ENCODE measurements at places on chromosomes 1 and 21. TPM values are rescaled to one million over a fixed set of nuclear protein-coding genes. Genes with fewer than 3 reads are reported as not detected.

GRCh38 chr1:163155606-163156005, 47.1 kb downstream of the RGS5 start:
- no peak for DNase-seq

GRCh38 chr1:235597867-235598553, 51.6 kb downstream of the GNG4 start:
- no peak for DNase-seq

- DNase-seq = no peak
These were observed 24.4 kb downstream of the TBX15 start for GRCh38 chr1:118963456-118964430.

DNA sequence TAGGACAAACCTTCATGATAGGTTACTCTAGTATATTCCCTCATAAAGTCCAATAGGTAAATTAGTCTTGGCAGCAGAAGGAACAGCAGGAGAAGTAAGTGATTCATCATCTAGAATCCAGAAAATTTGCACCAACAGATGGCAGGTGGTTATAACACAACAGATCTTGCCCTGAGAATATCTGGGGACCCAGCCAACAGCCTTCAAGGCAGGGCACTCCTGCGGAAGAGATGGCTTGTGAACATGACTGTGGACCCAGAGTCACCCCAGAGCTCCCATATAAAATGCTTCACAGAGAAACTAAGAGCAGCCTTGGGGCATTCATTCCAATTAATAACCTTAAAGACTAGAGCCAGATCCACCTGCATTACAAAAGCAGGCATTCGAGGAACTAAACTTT, 7.9 kb upstream of the PLA2G2C start:
- no peak for DNase-seq

DNA sequence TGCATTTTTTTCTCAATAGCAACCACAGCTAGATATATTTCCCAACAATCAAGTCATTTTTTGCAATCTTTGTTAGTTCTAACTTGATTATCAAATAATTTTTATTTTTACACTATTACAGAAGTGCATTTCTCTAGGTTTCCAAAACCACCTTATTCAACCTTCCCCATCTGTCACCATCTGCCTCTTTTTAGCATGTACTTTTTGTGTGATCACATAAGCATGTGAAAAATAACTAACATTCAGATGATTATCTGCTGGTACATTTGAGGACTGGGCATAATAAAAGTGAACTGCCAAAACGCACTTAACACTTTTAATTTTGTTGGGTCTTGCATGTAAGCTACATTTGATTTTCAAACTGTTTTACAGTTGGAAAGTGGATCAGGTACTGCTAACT, 291.5 kb downstream of the AKT3 start:
- DNase-seq = no peak

DNA sequence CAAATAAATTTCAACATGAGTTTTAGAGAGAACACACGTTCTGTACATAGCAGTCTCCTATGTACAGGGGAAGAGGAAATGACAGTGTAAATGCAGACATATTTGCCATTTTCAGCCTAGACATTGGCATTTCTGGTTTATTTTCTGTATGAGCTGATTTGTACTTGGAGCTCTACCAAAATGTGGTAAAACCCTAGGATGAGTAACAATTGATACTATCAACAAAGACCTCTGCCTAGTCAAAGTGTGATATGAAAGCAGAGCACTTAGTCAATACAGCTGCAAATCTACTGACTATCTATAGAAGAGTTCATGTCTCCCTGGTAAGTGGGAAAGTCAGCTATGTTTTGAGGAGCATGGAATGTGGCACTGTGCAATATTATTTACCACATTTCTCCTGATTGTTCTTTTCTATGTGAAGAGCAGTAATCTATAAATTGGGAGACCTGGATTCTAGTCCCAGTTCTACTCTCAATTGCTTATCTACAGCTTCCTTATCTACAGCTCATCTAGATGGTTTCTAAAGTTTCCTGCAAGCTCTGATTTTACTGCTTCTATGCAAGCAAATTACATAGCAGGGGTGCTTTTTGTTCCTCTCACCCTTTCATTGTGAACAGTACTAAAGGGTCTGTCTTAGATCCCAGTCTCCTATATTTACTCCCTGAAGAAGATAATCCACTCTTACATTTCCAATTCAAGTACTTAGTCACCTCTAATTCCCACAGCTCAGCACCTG, 334.2 kb downstream of the NTNG1 start:
- no peak for DNase-seq

GRCh38 chr1:206725109-206725963, 40.6 kb downstream of the MAPKAPK2 start:
- DNase-seq = no peak

DNA sequence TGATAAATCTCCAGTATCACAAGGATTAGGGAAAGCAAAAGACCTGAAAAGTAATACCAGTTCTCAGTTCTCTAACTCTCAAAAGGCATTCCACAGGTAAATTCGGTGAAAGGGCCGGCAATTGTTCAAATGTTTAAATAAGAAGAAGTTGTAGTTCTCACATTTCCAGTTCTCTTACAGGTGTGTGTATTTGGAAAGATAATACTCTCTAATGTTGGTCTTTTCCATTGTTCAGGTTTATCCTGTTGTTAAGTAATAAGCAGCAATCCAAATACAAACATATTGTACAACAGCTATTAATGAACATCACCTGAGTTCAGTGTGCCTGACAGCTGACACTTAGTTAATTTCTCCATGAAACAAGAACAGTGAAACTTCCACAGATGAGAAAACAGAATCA, 13.2 kb upstream of the PRKAB2 start:
- DNase-seq = no peak

DNA sequence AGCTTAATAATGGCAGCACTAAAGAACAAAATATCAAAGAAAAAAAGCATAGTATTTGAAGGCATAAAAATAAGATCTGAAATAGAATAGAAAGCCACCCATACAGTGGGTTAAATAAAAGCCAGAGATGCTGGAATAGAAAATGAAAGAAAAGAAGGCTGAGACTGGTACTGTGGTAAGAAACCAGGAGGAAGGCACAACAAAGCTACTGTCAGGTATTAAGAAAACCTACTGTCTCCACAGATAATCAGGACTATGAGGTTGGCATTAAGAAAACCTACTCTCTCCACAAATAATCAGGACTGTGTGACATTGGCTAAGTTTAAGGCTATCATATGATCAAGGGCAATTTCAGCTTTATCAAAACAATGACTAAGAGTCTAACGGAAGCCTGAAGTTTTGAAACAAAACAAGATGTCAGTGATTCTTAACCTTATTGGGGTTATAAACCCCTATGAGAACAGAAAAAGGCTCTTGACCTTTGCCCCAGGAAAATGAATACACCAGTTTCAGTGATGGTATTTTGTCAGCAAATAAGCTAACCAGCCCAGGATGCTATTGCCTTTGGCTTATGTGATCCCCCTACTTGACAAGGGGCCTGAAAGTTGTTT, 24.4 kb downstream of the MCOLN2 start:
- DNase-seq = no peak

The KCNJ15 gene
- 27.5 TPM for total RNA-seq

The RAB3B gene
- 35.9 TPM for total RNA-seq

The LDLRAD2 gene
- total RNA-seq = not detected

The BTBD19 gene
- 3.8 TPM for total RNA-seq

The DTL gene
- total RNA-seq = 5.1 TPM

The ZMYND12 gene
- 0.46 TPM for total RNA-seq

The IGSF3 gene
- 34.8 TPM for total RNA-seq

All from kidney epithelial cell (primary cell).